ENCODE measurements at places on chromosomes 5 and 9. TPM values are rescaled to one million over a fixed set of nuclear protein-coding genes. Genes with fewer than 3 reads are reported as not detected.

DNA sequence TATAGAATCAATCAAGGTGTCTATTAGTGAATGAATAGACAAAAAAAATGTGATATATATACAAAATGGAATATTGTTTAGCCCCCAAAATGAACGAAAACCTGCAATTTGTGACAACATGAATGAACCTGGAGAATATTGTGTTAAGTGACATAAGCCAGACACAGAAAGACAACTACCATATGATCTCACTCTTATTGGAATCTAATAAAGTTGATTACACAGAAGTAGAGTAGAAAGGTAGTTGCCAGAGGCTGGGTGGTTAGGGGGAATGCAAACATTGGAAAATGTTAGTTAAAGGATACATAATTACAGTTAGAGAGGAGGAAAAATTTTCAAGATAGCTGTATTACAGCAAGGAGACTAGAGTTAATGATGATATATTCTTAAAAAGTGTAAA, 1962.3 kb downstream of the EFNA5 start:
- H3K4me3 ChIP-seq = no peak overlapping the region
- no peak for DNase-seq
- no peaks in the 10 kb centered on the region for H3K27me3 ChIP-seq
- no peaks in the 10 kb centered on the region for H3K36me3 ChIP-seq

DNA sequence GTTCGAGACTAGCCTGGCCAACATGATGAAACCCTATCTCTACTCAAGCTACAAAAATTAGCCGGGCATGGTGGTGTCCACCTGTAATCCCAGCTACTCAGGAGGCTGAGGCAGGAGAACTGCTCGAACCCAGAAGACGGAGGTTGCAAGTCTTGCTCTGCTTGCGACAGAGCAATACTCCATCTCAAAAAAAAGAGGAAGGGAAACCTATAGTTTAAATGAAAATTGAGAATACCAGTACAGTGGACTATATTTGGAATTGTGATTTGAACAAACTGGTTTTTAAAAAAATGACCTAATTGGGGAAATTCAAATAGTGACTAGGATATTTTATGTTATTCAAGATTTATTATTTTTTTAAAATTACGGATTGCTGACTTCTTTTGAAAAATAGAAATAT, 33.2 kb downstream of the DIAPH1 start:
- no peaks in the 10 kb centered on the region for H3K27me3 ChIP-seq
- DNase-seq = no peak
- H3K36me3 ChIP-seq = peaks cover 58% of the 10 kb centered on the region
- no peaks in the 10 kb centered on the region for H3K4me1 ChIP-seq
- H3K4me3 ChIP-seq = no peak overlapping the region
- H3K27ac ChIP-seq = no peak overlapping the region

DNA sequence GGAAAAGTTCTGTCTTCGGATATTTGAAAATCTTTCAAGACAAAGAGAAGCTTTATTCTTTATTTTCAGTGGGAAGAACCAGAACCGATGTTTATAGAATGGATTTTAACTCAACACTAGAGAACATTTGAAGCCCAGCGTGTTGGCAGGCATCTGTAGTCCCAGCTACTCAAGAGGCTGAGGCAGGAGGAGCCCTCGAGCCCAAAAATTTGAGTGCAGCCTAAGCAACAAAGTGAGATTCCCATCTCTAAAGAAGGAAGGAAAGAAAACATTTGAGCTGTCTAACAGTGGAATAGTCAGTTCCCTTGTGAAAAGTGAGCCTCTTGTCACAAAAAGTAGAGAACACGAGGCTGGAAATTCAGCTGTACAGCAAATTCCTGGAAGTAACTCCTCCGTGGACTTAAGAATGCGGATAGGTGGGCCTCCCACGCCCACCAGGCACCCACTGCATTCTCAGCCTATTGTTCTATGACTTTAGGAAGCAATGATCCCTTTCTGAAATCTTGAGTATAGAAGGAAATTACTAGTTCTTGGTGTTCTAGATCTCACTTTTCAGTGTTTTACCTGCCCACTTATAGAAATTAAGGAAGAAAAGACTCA, 2.3 kb upstream of the PTPDC1 start:
- no peak overlapping the region for H3K27ac ChIP-seq
- peak; percentile 47 for DNase-seq

DNA sequence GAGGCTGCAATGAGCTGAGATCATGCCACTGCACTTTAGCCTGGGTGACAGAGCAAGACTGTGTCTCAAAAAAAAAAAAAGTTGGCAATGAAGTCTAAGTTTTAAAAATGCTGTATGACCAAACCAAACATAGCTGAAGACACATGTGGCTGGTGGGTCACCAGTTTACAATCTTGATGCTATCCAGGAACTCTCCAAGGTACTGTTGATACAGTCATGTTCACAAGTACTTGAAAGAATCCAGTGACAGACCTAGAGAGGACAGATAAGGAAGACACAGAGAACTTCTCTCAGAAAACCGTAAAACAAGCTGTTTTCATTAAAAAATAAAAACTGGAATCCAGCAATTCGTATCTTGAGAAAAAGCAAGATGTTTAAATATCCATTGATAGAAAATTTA, 95.7 kb downstream of the ACTBL2 start:
- H3K4me3 ChIP-seq = no peak overlapping the region
- DNase-seq = no peak
- H3K4me1 ChIP-seq = peaks cover 8% of the 10 kb centered on the region
- H3K27ac ChIP-seq = no peak overlapping the region
- no peaks in the 10 kb centered on the region for H3K27me3 ChIP-seq

DNA sequence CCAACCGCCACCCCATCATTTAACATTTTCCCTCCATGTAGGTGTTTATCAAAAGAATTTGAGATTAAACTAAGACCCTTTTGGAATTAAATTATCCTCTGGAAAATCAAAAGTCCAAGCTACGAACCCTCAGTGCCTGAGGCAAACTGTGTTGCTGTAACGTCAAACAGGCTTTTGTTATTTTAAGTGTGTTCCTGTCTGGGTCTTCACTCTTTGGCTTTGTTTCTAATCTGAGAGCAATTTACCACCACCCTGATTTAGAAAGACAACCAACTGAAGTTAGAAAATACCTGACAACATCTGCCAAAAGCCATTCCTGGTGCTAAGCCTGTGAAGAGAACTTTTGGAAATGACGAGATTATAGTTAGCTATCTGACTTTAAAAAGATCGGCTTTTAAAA, 199.9 kb downstream of the DIRAS2 start:
- H3K4me1 ChIP-seq = no peaks in the 10 kb centered on the region
- DNase-seq = no peak
- no peak overlapping the region for H3K4me3 ChIP-seq
- H3K27ac ChIP-seq = no peak overlapping the region
- no peaks in the 10 kb centered on the region for H3K27me3 ChIP-seq

DNA sequence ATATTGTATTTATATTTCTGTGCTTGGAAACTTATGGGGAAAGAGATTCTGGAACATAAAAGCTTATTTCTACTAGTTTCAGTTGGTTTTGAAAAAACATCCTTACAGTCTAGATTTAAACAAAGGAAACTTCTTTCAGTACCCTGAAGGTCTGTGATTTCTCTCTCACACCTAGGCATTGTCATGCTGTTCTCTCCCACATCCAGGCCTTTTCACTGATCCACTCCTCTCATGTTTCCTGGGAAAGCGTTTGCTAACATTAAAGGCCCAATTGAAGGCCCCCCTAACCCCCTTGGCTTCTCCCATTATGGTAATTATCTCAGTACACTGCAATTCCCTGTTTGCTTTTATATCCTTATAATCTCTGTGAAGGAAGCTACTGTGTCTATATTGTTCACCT, 856 bp upstream of the PCDHGA3 start:
- no peaks in the 10 kb centered on the region for H3K36me3 ChIP-seq
- no peaks in the 10 kb centered on the region for H3K27me3 ChIP-seq
- H3K27ac ChIP-seq = no peak overlapping the region

GRCh38 chr5:157029457-157029856, 29.5 kb downstream of the HAVCR1 start:
- no peak overlapping the region for H3K27ac ChIP-seq
- H3K4me3 ChIP-seq = no peak overlapping the region
- no peak for DNase-seq
- no peaks in the 10 kb centered on the region for H3K27me3 ChIP-seq
- no peaks in the 10 kb centered on the region for H3K4me1 ChIP-seq

DNA sequence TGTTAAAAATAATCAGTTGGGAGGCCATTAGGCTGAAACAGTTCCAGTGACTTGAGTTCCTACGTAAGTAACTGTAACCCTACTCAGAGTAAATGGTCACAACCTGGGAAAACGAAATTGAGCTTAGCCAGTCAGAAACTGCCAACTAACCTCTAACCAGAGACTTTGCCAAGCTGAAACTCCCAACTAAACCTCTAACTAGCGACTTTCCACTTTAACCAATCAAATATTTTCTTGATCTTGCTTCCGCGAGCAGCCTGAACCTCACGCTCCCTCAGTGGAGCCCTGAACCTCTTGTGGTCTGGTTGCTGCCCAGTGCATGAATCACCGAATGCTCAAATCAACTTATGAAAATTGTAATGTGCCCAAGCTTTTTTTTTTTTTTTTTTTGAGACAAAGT, 156.2 kb downstream of the MED10 start:
- no peaks in the 10 kb centered on the region for H3K27me3 ChIP-seq
- no peak overlapping the region for H3K27ac ChIP-seq
- H3K36me3 ChIP-seq = no peaks in the 10 kb centered on the region
- no peak overlapping the region for H3K4me3 ChIP-seq
- peak; percentile 29 for DNase-seq

- DNase-seq = no peak
- H3K27ac ChIP-seq = no peak overlapping the region
- H3K4me1 ChIP-seq = no peaks in the 10 kb centered on the region
- H3K4me3 ChIP-seq = no peak overlapping the region
Observed at GRCh38 chr9:124078641-124079040, 67.1 kb downstream of the LHX2 start.

DNA sequence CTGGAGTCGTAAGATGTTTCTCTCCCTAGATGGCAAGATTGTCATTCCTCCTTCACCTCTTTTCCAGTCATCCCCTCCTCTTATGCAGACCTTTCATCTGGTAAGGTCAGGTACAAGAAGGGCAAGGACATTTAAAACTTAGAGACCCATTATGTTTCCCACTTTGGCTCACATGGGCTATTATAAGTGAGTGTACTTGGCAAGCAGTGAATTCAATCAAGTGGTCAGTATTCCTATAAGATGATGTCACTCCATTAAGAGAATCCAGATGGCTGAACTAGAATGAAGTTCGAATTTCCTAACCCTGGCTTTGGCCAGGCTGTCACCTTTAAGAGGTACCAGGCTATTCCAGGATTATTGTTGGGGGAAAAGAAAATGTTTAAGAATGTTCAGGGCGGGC, 32.2 kb downstream of the ZNF131 start:
- H3K27ac ChIP-seq = no peak overlapping the region
- no peak for DNase-seq
- no peaks in the 10 kb centered on the region for H3K27me3 ChIP-seq
- no peak overlapping the region for H3K4me3 ChIP-seq
- H3K4me1 ChIP-seq = peaks cover 15% of the 10 kb centered on the region
- peaks cover 6% of the 10 kb centered on the region for H3K36me3 ChIP-seq

DNA sequence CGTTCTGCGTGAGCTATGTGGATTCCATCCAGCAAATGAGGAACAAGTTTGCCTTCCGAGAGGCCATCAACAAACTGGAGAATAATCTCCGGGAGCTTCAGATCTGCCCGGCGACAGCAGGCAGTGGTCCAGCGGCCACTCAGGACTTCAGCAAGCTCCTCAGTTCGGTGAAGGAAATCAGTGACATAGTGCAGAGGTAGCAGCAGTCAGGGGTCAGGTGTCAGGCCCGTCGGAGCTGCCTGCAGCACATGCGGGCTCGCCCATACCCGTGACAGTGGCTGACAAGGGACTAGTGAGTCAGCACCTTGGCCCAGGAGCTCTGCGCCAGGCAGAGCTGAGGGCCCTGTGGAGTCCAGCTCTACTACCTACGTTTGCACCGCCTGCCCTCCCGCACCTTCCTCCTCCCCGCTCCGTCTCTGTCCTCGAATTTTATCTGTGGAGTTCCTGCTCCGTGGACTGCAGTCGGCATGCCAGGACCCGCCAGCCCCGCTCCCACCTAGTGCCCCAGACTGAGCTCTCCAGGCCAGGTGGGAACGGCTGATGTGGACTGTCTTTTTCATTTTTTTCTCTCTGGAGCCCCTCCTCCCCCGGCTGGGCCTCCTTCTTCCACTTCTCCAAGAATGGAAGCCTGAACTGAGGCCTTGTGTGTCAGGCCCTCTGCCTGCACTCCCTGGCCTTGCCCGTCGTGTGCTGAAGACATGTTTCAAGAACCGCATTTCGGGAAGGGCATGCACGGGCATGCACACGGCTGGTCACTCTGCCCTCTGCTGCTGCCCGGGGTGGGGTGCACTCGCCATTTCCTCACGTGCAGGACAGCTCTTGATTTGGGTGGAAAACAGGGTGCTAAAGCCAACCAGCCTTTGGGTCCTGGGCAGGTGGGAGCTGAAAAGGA, 10.9 kb downstream of the QRFP start:
- peaks cover 42% of the 10 kb centered on the region for H3K4me1 ChIP-seq
- no peak overlapping the region for H3K27ac ChIP-seq
- H3K36me3 ChIP-seq = peaks cover 81% of the 10 kb centered on the region

GRCh38 chr5:151676719-151677118, 10.0 kb downstream of the SPARC start:
- peaks cover 94% of the 10 kb centered on the region for H3K4me1 ChIP-seq
- no peak overlapping the region for H3K4me3 ChIP-seq
- no peak for DNase-seq
- H3K36me3 ChIP-seq = peaks cover 29% of the 10 kb centered on the region
- H3K27ac ChIP-seq = peak overlapping the region; percentile 86

- peaks cover 8% of the 10 kb centered on the region for H3K36me3 ChIP-seq
- H3K4me3 ChIP-seq = no peak overlapping the region
- DNase-seq = peak; percentile 57
- H3K27me3 ChIP-seq = no peaks in the 10 kb centered on the region
Observed at GRCh38 chr9:126383406-126384046, 56.9 kb downstream of the MVB12B start.

GRCh38 chr5:136275601-136276000, 82.6 kb upstream of the SMIM32 start:
- H3K36me3 ChIP-seq = no peaks in the 10 kb centered on the region
- H3K4me3 ChIP-seq = no peak overlapping the region
- no peaks in the 10 kb centered on the region for H3K4me1 ChIP-seq
- H3K27me3 ChIP-seq = no peaks in the 10 kb centered on the region
- no peak overlapping the region for H3K27ac ChIP-seq

GRCh38 chr9:125346080-125346732, 84.6 kb downstream of the GAPVD1 start:
- no peak for DNase-seq
- H3K4me3 ChIP-seq = no peak overlapping the region
- no peaks in the 10 kb centered on the region for H3K4me1 ChIP-seq
- peaks cover 52% of the 10 kb centered on the region for H3K36me3 ChIP-seq
- no peaks in the 10 kb centered on the region for H3K27me3 ChIP-seq

- no peak for DNase-seq
- H3K4me1 ChIP-seq = no peaks in the 10 kb centered on the region
- peak overlapping the region; percentile 15 for H3K27ac ChIP-seq
- no peaks in the 10 kb centered on the region for H3K36me3 ChIP-seq
- no peaks in the 10 kb centered on the region for H3K27me3 ChIP-seq
- no peak overlapping the region for H3K4me3 ChIP-seq
Observed at GRCh38 chr5:145924849-145925248, 11.5 kb upstream of the SH3RF2 start.

- no peak for DNase-seq
- peaks cover 28% of the 10 kb centered on the region for H3K4me1 ChIP-seq
- no peaks in the 10 kb centered on the region for H3K36me3 ChIP-seq
- no peak overlapping the region for H3K27ac ChIP-seq
- no peaks in the 10 kb centered on the region for H3K27me3 ChIP-seq
Observed at GRCh38 chr9:108469654-108470053, 386.1 kb downstream of the ACTL7B start.

Gene TGFBI
- 128 TPM for total RNA-seq

Gene SPINK6
- not detected for total RNA-seq

Gene MEIKIN
- not detected for total RNA-seq

Gene HK3
- total RNA-seq = 9.6 TPM

Gene NR2F1-AS1
- total RNA-seq = 9.6 TPM

Gene CD74
- 572 TPM for total RNA-seq

Gene MARCOL
- not detected for total RNA-seq
